ENCODE measurements at places on chromosomes 6 and 20.
A peak's percentile ranks its signal among the peaks of the same experiment; 100 is the strongest.

- no peak for DNase-seq
Measured at GRCh38 chr6:117616391-117617209, 14.3 kb upstream of the GOPC start.

- no peak for DNase-seq
Measured at GRCh38 chr6:73878403-73878802, 182.4 kb downstream of the CD109 start.

DNA sequence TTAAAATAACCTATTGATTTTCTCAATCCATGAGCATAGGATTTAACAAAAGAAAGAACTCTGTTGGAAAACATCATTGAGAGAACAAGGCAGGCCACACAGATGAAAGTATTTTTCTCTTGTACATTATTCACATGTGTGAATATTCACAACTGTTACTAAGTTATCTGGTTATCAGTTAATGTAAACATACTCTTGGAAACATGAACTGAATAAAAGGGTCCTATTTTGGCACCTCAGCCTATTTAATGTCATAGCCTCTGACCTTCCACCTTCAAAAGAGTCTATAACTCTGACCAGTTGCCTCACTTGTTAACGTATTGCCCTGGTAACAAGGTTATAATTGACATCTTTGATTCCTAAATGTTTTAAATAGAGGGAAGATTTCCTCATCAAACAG, 8.1 kb downstream of the SYCP2 start:
- DNase-seq, result no peak

- DNase-seq, result peak; percentile 51
Measured at GRCh38 chr6:15623276-15624116, 39.3 kb downstream of the DTNBP1 start.

GRCh38 chr6:3063733-3064700, 4.3 kb upstream of the RIPK1 start:
- no peak for DNase-seq

- DNase-seq, result no peak
Measured at GRCh38 chr6:100568255-100568654, 103.5 kb upstream of the SIM1 start.

All from kidney capillary endothelial cell (primary cell).